ENCODE measurements at places on chromosomes 6 and 20.

DNA sequence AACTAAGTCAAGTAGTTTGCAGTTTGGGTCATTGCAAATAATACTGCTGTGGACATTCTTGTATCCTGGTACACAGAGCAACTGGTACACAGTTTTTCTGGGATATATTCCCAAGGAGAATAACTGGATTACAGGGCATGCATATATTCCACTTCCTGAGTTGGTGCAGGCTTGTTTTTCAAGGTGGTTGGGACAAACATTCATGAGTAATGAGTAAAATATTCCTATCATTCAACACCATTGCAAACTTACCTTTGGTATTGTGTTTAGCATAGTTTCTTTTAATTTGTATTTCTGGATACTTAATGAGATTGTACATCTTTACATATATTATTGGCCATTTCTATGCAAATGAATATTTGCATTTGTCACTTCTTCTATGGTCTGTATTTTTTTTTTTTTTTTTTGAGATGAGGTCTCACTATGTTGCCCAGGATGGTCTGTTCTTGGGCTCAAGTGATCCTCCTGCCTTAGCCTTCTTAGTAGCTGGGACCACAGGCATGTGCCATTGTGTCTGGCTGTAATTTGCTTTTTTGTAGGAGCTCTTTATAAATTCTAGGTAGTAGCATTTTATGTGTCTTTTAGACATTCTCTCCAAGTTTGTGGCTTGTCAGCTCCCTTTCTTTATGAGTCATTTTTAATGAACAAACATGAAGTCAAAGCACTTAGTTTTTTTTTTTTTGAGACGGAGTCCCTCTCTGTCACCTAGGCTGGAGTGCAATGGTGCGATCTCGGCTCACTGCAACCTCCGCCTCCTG, 158.7 kb downstream of the SOX4 start:
- DNase-seq, result no peak

DNA sequence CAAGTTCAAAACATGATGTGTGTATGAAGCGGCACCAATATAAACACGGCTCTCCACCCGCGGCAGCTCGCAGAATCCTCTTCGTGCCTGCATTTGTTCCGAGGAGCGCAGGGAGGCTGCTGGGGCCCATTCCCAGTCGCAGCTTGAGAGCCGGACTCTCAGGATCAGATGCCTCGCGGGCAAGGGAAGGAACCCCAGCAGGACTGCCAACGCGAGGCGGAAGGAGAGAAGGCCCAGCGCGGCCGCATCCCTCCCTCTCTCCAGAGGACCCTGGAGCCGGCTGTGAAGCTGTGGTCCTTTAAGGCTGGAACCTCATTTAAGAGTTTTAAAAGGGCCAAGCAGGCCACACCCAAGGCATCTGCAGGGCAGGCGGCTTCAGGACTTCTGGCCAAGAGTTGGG, 44.2 kb upstream of the ZBP1 start:
- no peak for DNase-seq

- DNase-seq, result no peak
Measured at GRCh38 chr6:305371-306206, 13.3 kb downstream of the DUSP22 start.

DNA sequence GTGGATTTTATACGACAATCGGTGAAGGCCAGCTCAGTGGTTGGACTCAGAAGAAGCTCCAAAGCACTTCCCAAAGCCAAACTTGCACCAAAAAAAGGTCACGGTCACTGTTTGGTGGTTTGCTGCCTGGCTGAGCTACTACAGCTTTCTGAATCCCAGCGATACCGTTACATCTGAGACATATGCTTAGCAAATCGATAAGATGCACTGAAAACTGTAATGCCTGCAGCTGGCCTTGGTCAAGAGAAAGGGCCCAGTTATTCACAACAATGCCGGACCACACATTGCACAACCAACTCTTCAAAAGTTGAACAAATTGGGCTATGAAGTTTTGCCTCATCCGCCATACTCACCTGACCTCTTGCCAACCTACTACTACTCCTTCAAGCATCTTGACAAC, 70.2 kb downstream of the FILIP1 start:
- no peak for DNase-seq

GRCh38 chr6:127118298-127119101, at the start of gene RSPO3:
RSPO3 (plus strand) TSS chr6:127118671; CDS start chr6:127119193, 522 bp downstream.
- DNase-seq, result peak; percentile 33

- no peak for DNase-seq
Measured at GRCh38 chr6:131231891-131232290, 96.6 kb downstream of the AKAP7 start.

- no peak for DNase-seq
Measured at GRCh38 chr20:57792386-57793080, 82.7 kb upstream of the PMEPA1 start.

DNA sequence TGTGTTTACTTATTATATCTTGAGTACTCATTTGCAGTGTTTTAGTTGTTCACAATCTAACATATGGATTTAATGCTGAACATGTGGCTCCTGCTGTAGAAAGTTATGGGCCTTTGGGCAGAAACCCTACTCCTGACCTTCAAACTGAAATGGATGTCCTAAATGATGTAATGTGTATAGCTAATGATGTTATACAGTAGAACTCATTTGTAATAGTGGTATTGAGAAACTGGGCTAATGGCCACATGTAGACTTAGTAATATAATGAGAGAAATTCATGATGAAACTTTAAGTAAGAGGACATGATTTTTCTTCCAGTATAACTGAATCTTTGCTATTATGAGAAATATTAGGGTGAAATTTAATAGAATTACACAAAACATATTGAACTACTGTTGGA, 121.3 kb upstream of the PTPRK start:
- no peak for DNase-seq

DNA sequence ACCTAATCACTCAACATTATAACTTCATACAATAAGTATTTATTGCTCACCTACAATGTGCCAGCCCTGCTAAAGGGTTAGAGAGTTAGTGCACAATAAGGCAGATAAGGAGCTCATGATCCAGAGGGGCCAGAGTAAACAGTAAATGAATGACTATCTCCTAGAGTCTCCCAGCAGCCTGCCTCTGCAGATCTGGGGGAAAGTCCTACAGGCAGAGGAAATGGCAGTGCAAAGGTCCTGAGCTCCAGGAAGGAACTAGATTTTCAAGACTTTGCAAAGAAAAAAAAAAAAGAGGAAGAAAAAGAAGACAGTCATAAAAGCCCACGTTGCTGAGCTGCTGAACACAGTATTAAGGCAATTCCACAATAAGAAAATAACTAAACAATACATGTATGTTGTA, 160.1 kb downstream of the SIM1 start:
- peak; percentile 11 for DNase-seq

- DNase-seq, result no peak
Measured at GRCh38 chr6:107543088-107543487, 53.2 kb downstream of the SOBP start.

DNA sequence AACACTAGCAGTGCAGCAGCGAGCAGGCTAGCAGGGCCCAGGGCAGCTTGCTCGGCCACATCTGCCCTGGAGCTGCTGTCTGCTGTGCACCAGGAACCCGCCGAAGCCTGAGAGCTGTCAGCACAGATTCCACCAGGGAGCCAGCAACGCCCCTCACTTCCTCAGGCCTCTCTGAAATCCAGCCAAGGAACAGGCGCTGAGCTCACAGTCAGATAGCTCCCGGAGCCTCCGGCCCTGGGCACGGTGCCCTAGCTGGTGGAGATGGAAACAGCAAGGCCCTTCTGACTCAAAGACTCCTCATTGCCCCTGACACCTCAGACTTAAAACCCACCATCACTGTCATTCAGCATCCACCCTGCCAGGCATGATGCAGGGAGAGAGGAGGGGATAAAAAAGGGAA, 839.4 kb downstream of the MAFB start:
- DNase-seq, result no peak

DNA sequence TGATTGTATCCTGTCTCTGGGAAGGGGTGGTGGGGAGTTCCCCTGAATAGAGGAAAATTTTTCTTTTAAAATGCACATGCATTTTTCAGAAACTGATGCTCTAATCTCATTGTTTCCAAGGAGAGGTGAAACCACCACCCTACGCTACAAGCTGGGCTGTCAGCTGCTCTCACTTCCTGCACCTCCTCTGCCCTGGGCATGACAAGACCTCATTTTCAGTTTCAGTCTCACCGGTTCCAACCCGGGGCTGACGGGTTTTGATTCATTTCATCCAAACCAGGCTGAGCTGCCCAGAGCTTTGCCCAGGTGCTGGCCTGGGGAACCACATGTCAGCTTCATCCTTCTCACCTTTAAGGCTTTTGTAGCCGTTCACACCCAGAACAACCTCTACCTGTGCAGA, 99.7 kb downstream of the EYA2 start:
- DNase-seq, result no peak

- DNase-seq, result no peak
Measured at GRCh38 chr6:44102527-44102926, 24.7 kb downstream of the MRPL14 start.

DNA sequence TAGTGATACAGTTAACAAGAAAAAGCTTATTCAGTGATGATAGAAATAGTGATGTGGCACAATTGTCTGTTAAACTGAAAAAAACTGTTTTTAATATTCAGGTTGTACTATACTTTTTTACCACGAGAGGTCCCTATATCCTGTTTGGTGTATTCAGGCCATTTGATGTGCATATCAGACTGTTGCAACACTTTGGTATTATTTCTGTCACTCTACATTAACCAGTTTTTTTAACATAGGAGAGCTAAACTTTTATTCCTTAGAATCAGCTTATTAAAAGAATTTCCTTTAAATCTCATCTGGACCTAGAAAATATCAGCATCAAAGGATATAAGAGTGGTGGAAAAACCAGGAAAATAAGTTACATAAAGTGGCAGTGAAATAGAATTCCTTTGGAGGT, 36.8 kb downstream of the TSPYL4 start:
- DNase-seq, result peak; percentile 46

GRCh38 chr6:116556065-116556464, 2.5 kb downstream of the CALHM4 start:
- DNase-seq, result no peak

DNA sequence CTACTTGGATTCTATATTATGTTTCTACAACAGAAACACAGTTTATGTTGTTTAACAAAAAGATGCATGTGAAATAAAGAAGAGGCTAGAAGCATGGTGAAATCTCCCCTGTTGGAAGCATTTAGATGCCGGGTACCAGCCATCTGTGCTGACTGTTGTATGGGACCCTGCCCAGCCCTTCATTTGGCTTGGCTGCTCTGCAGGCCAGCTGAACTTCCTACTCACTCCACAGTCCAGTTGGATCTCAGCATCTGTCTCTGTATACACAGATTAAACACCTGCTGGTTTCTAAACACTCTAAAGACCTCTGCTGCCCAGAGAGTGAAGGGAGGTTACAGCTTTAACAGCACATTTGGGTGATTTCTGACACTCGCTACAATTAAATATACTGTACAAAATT, 228.3 kb downstream of the SLC35F1 start:
- DNase-seq, result no peak

DNA sequence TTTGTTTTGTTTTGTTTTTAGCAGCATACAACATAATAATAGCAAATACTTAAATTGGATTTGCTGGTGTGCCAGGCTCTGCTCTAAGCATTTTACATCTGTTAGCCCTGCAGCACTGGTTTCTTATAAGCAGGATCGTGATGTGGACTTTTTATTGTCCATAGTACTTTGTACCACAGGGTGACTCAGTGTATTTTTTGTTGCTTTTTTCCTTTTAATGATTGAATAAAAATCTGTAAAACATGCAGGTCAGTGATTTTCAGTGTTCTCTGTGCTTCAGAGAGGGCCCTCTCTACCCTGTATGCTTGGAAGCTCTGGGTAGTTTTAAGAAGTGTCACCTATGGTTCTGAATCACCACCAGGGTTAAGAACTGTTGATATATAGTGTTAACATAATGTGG, 4.0 kb downstream of the NT5DC1 start:
- DNase-seq, result no peak

DNA sequence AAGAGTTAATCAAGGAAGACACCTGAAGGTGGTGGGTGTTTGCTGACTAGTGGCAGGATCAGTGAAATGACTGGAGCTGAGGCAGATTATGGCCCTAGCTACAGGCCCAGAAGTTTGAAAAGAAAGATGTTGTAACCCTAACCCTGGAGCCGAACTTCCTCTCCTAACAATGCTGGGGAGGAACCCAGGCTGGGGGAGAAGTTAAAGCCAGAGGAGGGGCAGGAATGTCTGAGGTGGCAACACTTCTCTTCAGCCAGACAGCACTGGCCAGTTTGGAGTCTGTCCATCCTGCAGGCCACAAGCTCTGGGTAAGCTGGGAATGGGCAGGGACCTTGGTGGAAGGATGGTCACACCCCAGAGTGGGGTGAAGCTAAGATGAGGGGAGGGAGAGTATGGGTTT, at the start of gene LST1:
Gene LST1, plus strand, starts transcription at position 270 of the 400 bp plus-strand sequence. CDS start 1,023 bp downstream, outside the sequence.
- DNase-seq, result no peak

- DNase-seq, result no peak
Measured at GRCh38 chr6:33116417-33116816, 40.6 kb downstream of the HLA-DPB1 start.

- DNase-seq, result no peak
Measured at GRCh38 chr20:34941226-34941625, 14.4 kb downstream of the GSS start.

DNA sequence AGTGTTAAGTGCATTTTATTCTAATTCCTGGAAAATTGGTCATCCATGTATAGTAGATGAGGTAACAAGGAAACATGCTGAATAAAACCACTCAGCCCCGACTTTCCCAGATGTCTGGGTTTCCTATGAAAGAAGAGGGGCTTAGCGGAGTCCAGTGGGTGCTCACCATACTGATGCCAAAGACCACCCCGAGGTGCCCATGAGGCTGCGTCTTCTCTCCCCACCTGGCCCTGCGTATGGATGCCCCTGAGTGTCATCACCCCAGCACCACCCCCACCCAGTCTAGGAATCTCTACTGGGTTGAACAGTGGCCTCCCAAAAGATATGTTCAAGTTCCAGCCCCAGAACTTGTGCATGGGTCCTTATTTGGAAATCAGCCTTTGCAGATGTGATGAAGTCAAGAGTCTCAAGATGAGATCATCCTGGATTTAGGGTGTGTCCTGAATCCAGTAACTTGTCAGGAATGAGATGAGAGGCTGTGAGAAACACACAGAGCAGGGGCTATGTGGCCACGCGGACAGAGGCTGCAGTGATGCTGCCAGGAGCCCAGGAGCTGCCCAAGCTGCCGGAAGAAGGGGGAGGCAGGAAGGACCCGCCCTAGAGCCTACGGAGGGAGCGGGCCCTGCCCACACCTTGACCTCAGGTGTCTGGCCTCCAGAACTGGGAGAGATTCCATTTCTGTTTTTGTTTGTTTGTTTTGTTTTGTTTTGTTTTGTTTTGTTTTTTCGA, 124.6 kb upstream of the CDH4 start:
- no peak for DNase-seq

GRCh38 chr6:50829049-50829448, 10.4 kb downstream of the TFAP2B start:
- no peak for DNase-seq

- DNase-seq, result no peak
Measured at GRCh38 chr6:53426667-53427270, 78.0 kb upstream of the ELOVL5 start.
